ENCODE measurements at places on chromosomes 13 and 19.

DNA sequence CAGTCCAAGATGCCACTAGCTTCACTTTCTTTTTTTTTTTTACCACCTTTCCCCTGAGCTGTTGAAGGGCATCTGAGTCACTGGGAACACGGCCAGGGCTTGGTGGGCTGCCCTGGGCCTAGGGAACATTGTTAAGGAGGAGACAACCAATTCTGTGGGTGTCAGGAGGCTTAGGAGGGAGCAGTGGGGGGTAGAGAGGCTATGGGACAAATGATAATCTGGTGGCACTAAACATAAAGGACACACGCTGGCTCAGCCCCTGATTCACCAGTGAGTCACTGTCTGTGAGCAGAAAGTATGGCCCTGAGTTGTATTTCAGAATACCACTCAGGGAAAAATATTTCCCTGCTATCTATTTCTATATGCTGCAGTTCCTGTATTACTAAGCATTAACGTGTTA lies 207.8 kb downstream of the DCLK1 start:
- DNase-seq, result no peak

DNA sequence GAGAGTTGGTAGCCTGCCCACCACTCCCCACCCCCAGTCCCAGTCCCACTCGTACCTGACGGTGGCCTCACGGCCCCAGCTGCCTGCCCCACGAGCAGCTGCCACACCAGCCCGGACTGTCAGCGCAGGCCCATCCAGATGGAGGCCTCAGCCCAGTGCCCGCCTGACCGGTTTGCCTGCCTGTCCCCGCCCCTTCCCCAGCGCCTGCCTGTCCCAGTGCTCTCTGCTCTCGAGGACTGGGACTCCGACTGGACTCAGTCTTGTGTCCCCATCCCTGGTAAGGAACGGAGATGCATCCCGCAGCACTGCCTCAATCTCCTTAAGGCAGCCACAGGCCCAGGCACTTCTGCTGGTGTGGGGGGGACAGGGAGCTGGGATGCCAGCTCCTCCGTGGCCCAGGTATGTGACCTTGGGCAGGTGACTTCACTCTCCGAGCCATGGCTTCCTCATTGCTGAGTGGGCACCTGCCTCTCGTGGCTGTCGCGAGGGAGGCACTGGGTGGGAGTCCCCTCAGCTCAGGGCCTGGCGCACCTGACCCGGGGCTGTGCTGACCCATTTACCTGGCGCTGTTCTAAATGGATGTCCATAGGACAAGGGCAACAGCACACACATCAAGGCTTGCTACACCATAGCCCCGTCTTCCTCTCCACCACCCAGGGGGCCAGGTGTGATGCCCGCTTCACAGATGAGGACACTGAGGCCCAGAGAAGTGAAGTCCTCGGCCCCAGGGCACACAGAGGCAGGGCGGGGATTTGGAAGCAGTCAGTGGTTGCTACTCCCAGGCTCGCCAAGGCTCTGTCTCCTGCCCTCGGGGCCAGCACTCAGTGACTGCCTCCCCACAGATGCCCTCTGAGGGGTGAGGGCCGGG lies at the start of gene NKPD1:
Gene NKPD1, minus strand, starts transcription at position 113 of the 868 bp plus-strand sequence. CDS start 832 bp downstream, outside the sequence.
- DNase-seq, result no peak

GRCh38 chr13:95182570-95183265 lies 118.5 kb downstream of the ABCC4 start:
- no peak for DNase-seq

GRCh38 chr13:108795841-108796240 lies 166.4 kb downstream of the MYO16 start:
- DNase-seq, result no peak

DNA sequence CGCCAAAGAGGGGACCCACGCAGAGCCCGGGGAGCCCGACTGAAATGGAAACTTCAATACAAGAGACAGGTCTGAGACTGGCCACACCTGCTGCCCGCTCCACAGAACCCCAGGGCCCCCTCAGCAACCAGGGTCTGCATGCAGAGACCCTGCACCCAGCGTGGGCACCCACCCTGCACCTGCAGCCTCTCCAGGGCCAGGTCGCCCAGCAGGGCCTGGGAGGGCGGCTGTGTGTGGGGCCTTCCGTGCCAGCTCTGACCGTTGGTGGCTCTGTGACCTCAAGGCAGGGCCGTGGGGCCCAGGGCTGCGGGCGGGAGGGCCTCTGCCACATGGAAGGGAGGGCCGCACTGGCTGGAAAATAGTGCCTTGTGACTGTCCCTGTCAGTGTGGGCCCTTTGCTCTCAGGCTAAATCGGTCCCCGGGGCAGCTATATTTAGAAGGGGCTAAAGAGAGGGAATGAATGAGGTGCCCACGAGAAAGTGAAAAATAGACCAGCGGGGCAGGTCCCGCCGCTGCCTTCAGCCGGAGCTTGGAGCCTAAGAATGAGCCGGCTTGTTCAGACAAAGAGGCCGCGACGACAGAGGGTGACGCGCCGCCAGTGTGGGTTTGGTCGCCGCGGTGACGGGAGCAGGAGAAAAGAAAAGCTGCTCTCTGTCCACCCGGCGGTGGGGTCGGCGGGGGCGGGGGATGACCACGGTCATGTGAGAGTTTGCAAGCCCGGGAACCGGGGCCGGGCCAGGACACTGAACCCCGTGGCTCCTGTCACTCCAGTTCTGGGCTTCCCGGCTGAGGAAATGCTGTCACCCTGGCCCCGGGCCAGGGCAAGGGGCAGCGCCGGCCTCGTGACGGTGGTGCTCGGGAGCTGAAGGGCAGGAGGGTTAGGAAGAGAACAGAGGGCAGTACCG lies 70.5 kb downstream of the GADD45B start:
- DNase-seq, result no peak

DNA sequence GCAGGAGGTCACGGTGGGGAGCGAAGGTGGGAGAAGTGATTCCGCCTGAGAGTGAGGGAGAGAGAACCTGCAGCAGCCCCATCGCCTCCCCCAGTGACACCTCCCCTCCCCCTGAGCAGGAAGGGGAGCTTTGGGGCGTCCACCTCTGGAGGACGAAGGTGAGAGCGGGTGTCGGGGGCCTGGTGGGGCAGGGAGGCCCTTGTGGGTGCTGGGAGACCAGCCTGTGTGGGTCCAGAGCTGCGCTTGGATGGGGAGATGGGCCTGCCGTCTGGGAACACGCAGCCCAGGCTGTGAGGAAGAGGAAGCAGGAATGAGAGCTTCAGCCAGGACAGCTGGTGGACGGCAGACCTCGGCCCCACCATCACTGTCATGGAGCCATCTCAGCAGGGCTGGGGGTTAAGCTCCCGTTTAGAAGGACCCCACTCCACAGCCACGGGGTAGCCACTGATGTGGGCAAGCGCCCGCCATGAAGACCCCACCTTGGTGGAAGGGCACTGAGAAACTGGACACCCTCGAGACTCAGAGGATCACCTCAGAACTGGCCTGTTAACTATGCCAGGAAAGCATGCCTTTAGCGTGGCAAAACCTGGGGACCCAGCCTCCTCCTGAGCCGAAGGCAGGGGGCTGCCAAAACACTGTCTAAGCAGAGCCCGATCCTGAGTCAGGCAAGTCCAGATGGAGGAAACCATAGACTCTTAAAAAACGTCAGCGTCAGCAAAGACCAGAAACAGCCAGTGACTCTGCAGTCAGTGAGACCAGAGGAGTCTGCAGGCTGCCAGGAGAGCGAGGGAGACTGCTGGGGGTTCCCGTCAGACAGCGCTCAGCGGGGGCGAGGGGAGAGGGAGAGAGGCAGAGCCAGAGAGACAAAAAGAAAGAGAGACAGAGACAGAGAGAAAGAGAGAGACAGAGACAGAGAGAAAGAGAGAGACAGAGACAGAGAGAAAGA lies 6.4 kb upstream of the PROZ start:
- no peak for DNase-seq

DNA sequence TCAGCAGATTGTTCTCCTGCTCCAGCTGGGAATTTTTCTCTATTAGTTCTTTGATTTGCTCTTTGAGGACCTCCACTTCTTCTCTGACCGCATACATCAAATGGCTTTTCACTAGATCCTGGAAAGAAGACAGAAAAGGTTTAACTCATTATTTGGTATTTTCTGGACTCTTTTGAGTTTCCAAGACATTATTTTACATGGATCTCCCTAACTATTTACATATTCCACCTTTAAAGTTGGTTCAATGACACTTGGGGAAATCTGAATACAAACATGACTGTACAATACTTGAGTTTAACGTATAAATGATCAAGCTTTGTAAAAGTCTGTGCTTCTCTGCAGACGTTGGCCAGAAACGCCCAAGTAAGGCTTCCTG lies 61.1 kb downstream of the SERP2 start:
- DNase-seq, result no peak

- DNase-seq, result no peak
Observed at GRCh38 chr13:108402850-108403249, 133.3 kb downstream of the TNFSF13B start.

- DNase-seq, result no peak
Observed at GRCh38 chr13:44396701-44397580, 23.3 kb downstream of the SERP2 start.

DNA sequence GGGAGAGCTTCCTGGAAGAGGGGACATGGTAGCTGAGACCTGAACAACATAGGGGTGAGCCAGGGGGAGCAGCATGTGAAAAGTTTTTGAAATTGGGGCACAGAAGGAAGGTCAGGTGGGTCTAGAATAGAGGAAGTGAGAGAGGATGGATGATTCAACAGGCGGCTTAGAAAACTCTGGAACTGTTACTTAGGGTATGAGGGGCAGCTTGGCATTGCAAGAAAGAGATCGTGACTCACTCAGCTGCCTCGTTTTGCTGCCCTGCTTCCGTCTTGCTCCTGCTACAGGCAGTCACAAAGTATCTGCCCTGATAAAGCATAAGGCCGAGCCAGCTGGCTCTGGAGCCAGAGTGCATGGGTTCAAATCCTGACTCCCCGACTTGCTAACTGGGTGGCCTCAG lies 1.3 kb upstream of the CEACAM20 start:
- DNase-seq, result no peak

DNA sequence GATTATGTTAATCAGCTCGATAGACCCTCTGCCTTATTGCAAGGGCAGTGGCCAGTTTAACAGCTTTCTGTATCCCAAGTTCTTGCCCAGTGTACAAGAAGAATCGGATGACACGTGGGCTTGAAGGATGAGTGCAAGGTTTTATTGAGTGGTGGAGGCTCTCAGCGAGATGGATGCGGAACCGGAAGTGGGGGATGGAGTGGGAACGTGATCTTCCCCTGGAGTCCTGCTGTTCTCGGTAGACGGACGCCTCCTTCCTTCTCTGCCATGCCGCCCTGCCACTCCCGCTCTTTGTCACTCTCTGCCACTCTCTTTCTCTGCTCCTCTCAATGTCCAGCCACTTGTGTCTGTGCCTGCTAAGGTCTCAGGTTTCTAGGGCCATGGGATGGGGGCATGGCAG lies 21.0 kb downstream of the RFXAP start:
- no peak for DNase-seq

DNA sequence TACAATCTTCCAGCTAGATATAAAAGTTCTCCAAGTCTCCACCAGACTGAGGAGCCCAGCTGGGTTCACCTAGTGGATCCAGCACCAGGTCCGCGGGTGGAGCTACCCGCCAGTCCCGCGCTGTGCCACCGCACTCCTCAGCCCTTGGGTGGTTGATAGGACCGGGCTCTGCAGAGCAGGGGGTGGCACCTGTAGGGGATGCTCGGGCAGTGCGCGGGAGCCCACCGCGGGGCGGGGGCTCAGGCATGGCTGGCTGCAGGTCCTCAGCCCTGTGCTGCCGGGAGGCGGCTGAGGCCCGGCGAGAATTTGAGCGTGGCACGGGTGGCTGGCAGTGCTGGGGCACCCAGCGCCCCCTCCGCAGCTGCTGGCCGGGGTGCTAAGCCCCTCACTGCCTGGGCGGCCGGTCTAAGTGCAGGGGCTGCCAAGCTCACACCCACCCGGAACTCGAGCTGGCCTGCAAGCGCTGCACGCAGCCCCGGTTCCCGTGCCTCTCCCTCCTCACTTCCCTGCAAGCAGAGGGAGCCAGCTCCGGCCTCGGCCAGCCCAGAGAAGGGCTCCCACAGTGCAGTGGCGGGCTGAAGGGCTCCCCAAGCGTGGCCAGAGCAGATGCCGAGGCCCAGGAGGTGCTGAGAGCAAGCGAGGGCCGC lies 542.8 kb upstream of the PCDH9 start:
- DNase-seq, result no peak

- no peak for DNase-seq
Observed at GRCh38 chr19:52398081-52398441, 412 bp downstream of the ZNF528 start.

DNA sequence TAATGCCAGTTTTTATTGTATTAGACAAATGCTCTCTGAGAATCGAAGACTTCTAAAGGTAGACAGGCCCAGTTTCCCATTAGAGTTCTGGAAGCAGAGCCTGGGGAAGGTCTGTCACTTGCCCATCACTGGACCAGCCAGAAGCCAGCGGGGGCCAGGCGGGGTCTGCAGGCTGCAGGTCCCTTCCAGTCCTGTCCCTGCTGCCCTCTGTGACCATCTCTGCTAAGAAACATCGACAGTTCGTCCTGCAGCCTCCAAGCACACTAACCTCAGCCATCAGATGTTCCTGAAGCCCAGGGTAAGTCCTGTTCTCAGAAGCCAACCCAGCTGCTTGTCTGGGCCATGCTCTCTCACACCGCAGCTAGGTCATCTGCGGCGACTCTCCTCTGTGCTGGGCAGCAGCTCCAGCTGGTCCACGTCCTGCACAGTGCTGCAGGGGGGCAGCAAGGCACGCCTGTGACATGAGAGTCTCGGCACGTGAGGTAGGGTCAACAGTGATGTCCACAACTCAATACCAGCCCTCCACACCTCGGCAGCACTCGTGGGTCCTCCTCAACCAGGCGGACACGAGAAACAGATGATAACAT lies 2.9 kb upstream of the ADPRHL1 start:
- DNase-seq, result no peak

GRCh38 chr13:29621051-29621800 lies 25.7 kb upstream of the SLC7A1 start:
- no peak for DNase-seq

DNA sequence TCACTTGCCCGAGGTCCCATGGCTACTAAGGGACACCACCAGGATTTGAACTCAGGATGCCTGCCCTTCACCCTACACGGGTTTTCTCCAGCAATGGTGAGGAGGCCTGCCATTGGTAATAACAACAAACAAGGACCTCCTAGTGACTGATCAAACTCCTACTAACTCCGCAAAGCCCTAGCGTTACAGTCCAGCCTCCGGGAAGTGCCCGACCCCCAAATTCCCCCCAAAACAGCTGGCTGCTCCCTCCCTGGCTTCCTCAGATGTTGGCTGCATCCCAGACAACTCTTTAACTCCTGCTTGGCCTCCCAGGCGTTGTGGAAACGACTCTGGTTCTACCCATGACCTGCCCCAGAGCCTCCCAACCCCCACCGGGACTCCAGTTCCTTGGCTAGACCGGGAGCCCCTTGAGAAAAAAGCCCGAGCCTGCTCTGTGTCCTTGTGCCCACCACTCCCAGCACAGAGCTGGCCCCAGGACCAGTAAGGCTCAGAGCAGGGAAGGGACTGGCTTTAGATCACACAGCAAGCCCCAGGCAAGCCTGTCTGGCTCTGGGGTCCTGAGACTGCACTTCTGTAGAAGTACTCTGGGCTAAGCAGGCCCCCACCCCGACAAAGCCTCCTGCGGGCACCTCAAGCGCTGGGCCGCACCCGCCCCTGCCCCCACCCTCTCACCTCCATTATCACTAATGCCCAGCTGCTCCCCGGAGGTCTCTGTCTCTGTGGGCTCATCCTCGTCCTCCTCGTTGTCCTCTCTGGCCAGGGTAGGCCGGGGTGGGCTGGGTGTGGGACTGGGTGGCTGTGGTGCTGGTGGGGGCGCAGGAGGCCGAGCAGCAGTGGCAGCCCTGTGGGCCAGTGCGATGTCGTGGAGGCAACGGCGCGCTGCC lies 4.7 kb downstream of the AKT1S1 start:
- no peak for DNase-seq

- no peak for DNase-seq
Observed at GRCh38 chr13:112441226-112441625, 65.1 kb downstream of the SPACA7 start.

- no peak for DNase-seq
Observed at GRCh38 chr13:22499919-22500318, 680.9 kb upstream of the SGCG start.

Measured in stimulated activated naive CD4-positive, alpha-beta T cell (primary cell).